ENCODE measurements at places on chromosomes 5 and 9.

DNA sequence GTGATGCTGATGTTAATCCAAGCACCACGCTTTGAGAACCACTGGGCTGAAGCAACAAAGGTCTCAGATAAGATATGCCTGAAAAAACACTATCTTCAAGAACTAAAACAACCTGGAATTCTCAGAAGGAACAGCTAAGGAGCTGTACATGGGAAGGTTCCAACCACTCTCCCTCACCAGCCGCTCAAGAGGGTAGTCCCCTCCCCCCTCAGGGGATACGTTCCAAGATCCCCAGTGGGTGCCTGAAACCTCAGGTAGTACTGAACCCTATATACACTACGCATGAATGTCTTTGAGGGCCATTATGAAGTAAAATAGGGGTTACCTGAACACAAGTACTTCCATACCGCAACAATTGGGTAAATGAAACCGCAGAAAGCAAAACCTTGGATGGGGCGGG is 1.9 kb downstream of the BOD1 start:
- DNase-seq = no peak

DNA sequence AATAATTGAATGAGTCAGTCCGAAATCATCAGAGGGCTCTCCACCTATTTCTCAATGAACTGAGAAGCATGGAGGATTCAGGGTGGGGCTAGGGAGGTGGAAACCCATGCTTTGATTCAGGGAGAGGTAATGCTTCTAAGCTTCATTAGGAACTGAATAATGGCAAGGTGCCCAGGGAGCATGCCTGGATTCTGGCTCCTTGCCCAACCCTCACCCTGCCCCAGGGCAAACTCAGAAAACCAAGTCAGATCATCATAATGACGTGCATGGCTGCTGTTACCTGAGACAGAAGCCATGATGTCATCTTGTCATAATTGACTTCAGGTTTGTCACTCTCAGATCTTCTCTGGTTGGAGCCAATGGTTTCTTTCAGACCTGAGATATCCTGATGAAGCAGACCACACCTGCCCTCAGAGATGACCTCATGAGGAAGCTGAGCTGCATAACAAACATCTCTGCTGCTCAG is 199.6 kb downstream of the SYK start:
- peak; percentile 54 for DNase-seq

GRCh38 chr5:75202935-75203334 is 33.7 kb downstream of the ANKRD31 start:
- DNase-seq = no peak

GRCh38 chr5:36045895-36046294 is 20.8 kb downstream of the UGT3A2 start:
- DNase-seq = no peak

DNA sequence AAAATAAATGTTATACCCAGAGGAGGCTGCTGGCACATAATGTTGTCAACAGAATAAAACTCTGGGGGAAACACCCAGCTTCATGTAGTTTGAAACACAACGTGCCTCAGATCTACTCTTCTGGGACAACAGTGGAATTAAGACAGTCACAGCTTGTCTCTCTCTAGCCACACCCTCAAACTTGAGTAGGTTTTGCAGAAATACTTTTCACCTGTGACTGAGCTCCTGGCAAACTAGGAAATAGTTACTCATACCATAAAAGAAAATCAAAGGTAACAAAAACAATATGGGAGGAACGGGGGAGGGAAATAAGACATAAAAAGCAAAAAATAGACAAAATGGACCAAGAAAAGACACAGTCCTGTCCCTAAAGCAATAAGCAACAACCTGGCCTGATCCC is 14.4 kb downstream of the ELAVL2 start:
- no peak for DNase-seq

DNA sequence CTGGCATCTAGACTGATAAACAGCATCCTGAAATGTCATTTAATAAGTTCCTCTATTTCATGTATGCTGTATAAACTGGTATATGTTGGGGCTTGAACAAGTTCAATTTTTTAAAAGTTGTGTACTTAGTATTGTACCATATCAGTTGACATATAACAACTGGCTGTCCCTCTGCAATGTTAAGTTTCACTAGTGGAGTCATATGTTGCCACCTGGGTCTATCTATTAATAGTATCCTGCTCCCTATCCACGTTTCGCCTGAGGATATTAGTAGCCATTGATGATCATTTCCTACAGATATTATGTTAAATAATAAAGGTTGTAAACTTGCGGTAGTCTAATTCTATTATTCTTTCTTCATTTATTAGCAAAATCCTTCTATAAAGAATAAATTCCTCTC is 177.6 kb downstream of the RFX3 start:
- no peak for DNase-seq

DNA sequence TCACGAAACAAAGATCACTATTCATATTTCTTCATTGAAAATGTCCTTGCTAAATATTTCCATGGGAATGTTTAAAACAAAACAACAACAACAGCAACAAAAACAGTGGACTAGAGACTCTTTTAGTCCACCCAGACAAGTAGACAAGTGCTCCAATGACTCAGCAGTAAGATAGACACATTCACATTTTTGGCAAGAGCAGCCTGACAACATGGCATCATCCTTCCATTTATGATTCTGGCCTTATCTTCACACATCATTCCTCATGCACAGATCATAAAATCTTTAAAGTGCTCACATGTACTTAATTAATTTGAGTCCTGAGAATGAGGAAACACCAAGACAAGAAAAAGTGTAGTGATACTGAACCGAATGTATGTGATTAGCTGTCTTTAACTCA is 132.6 kb upstream of the PDE4D start:
- no peak for DNase-seq

DNA sequence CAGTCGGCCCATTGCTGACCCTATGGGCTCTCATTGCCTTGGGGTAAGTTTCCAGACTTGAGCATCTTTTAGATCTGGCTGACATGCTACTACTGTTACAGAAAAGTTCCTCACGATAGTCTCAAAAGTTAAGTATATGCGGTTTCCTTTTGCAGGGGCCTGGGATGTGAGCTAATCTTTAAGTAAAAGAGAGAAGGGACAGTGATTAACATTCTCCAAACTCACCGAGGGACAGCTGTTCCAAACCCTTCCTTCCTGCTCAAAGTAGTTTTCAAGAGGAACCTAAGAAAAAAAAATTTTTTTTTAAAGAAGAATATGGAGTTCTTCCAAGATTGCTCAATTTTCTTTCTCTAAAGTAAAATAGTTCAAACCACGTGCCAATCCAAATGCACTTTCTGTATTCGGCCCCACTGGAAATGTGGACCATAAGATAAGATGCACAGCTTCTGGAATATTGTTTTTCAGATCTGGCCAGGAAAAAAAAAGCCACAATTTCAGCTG is 168.0 kb upstream of the SPRY4 start:
- no peak for DNase-seq

- DNase-seq = no peak
Measured at GRCh38 chr9:133619791-133620190, 10.6 kb upstream of the FAM163B start.

DNA sequence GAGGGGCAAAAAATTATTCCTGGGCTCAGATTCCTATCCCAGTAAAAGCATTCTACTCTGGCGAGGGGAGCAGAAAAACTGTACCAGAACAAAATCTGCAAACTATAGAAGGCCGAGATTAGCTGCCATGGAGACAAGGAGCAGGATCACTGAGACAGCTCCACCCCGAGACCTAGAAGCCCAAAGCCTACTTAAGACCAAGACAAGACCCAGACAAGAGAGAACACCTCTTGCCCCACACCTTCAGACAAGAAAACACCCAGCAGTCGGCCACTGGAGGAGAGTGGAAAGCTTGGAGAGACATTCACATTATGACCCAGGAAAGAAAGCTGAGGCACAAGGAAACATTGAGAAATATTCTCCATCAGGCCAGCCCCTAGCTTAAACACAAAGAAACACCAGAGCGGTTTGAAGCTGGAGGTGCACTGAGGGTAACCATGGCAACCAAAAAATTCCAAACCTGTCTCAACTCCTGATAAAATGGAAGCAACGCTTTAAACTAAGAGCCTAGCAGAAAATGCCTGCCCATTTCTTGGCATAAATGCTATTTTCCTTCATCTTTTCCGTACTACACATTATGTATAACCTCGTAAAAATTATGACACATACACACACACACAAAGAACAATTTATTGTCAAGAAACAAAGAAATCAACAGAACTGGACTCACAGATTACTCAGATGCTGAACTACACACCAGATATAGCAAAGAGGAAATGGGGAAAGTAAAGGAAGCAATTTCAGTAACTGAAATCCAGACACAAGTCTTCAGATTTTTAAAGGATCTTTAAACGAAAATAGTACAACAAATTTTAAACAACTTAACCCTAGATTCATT is 53.8 kb upstream of the FTMT start:
- no peak for DNase-seq

DNA sequence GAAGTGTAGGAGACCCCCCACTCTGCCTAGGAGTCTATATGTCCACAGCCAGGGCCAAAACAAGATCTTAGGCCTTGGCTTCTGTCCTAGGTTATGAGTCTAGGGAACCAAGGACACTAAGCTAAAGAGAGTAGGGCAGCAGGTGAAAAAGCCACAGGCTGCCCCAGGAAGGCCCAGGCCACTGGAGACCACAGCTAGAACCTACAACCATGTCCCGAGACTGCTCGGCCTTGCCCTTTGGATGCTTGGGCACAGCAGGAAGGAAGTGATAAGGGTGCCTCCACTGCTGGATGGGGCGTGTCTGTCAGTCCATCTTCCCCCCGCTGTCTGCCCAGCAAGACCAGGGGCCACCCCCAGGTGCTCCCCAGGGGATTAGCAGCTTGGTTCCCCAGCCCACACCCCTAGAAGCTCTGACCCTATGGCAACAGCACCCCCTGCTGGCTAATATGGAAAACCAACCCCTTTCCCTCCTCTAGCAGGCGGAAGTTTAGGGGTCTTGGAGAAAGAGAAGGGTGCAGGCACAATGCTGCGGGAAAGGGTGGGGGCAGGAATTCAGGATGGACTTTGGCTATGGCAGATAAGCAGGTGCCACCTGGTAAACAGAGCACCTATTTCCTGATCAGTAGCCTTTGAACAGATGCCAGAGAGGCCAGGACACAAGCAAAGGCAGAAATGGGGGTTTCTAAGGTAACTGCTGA is 10.5 kb upstream of the IRF1 start:
- no peak for DNase-seq

GRCh38 chr5:177300236-177300880 is 3.2 kb downstream of the RAB24 start:
- no peak for DNase-seq

- DNase-seq = no peak
Measured at GRCh38 chr9:2506321-2506720, 115.3 kb upstream of the VLDLR start.

- DNase-seq = no peak
Measured at GRCh38 chr5:59268756-59269415, 624.6 kb downstream of the PDE4D start.

DNA sequence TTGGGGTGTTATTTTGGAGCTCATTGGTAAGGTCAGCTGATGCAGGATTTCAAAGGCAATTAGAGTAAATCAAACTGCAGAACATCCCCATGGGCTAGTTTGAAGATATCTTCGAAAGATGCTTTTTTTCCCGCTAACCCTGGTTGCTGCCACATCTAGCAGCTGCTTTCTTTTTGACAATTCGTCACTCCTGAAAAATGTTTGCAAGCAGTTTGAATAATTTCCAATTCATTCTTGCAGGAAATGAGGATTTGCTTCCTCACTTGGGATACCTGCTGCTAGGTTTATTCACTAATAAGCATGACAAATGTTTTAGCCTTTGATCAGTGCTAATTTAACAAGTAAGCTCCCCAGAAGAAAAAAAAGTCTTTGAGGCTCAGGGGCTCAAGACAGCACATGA is 649.6 kb upstream of the RORB start:
- no peak for DNase-seq

DNA sequence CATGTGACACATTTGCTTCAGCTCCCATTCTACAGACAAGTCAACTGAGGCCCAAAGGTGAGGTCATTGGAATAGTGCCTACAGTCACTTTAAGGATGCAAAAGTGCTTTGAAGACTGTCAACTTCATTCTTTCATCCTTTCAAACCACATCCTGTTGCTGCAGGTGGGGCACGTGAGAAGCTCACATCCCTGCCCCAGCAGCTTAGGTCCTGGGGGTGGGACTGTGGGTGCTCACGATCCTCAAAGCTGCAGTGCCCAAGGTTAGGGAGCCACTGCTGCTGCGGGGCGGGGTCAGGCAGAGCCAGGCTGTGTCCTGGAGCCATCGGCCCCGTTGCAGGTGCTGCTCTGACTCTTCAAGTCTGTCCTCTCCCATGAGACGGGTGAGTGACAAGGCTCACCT is 57.9 kb upstream of the IER5L start:
- DNase-seq = no peak

DNA sequence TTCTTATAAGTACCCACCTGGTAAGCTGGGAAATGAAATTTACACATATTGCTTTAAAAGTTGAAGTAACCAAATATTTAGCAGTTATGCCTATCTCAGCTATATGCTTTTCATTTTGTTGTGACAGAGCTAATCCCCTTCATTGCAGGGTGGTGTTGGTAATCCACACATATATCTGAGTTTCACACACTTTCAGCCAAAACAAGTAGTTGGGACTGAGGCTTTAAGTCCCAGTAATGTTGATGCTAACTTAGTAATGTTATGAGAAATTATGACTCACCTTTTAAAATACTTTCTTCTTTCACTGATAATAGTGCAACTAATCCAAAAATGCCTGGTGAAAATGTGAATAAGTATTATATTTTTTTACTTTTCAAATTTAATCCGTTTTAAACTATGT is 19.2 kb upstream of the RICTOR start:
- peak; percentile 83 for DNase-seq

DNA sequence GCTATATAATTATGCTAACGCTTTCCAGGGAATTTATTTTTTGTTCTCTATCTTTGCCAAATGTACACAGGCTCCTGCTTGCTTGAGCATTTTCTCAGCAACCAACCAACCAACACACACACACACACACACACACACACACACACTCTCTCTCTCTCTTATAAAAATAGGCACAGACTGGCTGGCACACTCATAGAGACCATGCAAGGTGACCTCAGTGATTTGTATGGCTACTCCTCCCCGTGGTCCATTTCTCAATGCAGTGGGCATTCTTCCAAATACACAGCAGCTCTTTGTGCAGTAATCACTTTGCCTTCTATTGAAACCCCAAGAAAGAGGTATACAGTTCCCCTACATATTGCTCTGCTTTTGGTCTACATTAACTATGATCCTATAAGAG is 416.0 kb downstream of the MAN2A1 start:
- peak; percentile 63 for DNase-seq

DNA sequence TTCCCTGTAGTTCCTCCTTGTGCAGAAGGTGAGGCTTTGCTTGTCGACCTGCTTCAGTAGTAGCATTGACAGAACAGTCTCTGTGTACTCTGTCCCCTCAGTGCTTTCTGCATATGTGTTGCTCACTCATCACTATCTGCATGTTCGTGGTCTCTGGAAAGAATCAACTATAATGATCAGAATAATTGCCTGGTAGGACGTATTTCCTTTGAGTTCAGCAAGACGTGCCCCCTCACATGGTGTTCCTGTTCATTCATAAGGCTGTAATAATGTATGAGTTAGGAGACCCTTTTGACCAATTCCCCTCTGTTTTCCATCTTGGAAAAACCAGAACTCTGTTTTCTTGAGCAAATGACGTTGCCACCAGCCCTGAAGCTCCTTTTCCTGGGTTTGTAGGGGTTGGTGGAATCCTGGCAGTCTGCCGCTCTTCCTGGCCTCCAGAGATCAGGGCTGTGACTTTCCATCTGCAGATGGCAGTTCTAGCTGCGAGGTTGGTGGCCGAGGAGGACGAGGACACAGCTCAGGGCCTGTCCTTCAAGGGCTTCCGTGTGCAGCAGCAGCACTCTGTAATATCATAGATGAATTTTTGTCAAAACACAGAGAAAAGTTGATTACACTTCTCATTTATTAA is 61.9 kb downstream of the EXOSC2 start:
- DNase-seq = no peak

Data from retinal pigment epithelial cell (primary cell).